ENCODE measurements at places on chromosomes 13 and 19. TPM values are rescaled to one million over a fixed set of nuclear protein-coding genes. Genes with fewer than 3 reads are reported as not detected.

The DZIP1 gene
- total RNA-seq = 82.5 TPM

- no peak for DNase-seq
These were observed 624.8 kb downstream of the LIG4 start for GRCh38 chr13:107590556-107590955.

- DNase-seq = no peak
These were observed 327.0 kb upstream of the SLITRK5 start for GRCh38 chr13:87344176-87344575.

- DNase-seq = no peak
These were observed 52.4 kb downstream of the TNFSF11 start for GRCh38 chr13:42626176-42626860.

- no peak for DNase-seq
These were observed 46.5 kb downstream of the DNM2 start for GRCh38 chr19:10764340-10764894.

DNA sequence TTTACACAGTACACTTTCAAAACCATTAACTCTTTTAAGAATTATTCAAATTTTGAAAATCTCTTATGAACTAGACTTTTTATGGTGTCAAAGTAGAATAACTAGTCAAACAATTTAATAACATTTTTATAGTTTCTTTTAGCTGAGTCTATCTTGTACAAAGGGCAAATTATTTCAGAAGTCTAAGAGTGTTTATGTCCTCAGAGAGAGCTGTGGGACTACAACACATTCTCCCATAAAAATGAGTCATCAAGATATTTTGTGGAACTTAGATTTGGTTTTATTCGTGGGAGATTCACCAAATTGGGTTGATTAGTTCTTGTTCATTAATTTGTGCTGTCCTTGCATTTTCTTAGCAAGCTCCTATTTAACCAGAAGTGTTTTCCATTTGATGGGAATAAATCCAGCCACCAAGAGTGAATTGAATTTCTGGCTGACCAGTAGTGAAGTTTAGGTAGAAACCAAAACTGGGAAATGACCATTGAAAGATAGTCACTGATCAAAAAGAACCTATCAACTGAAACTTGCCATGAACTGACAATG is 291.0 kb downstream of the DLEU7 start:
- no peak for DNase-seq

DNA sequence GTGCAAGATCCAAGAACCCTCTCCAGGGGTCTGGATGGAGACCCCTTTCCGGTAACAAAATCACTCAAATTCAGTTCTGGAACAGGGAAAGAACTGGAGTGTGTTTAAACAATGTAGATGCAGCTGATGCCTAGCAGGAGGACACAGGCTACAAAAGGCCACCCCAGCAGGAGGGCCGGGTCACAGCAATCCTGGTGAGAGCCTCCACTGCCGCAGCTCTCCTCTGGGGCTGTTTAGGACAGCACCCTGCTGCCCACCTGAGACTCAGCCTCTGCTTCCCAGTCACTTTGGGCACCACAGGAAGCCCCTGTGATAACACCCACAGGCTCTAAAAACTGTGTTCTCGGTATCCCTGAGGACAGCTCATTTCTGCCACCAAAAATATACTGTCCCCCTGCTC is 318.7 kb upstream of the NBEA start:
- no peak for DNase-seq

Measured in spinal cord (tissue), 10 donors.